ENCODE measurements at places on chromosomes 7 and 10.

DNA sequence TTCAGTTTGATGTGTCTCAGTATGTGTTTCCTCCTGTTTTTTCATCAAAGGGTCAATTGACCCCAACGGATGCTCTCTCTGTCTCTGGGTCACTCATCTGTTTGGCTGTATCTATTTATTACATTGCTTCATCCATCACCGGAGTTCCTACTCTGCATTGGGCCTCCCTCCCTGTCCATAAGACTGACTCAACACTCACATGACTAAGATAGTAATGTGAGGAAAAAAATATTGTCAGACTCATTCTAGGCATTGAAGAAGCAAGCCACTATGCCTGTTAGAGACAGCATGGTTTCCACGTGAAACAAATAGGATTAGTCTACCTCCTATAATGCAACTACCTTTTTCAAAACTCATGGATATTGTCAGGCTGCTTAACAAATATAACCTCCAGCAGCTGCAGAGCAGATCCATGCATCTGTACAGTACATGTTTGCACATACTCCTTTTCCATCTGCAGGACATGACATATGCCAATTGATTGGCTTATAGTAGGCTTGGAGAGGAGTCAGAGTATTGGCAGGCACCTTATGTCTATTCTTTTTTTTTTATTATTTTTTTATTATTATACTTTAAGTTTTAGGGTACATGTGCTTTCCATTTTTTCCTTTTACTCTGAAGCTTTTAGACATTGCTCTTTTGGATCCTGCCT, 275.2 kb downstream of the LRRTM3 start:
- no peaks in the 10 kb centered on the region for H3K36me3 ChIP-seq
- no peak for DNase-seq
- H3K4me1 ChIP-seq, result no peaks in the 10 kb centered on the region

- peaks cover 81% of the 10 kb centered on the region for H3K36me3 ChIP-seq
- H3K4me1 ChIP-seq, result peaks cover 11% of the 10 kb centered on the region
- no peak overlapping the region for H3K4me3 ChIP-seq
- H3K27me3 ChIP-seq, result no peaks in the 10 kb centered on the region
- no peak for DNase-seq
Observed at GRCh38 chr7:141742229-141742628, 4.1 kb downstream of the SSBP1 start.

DNA sequence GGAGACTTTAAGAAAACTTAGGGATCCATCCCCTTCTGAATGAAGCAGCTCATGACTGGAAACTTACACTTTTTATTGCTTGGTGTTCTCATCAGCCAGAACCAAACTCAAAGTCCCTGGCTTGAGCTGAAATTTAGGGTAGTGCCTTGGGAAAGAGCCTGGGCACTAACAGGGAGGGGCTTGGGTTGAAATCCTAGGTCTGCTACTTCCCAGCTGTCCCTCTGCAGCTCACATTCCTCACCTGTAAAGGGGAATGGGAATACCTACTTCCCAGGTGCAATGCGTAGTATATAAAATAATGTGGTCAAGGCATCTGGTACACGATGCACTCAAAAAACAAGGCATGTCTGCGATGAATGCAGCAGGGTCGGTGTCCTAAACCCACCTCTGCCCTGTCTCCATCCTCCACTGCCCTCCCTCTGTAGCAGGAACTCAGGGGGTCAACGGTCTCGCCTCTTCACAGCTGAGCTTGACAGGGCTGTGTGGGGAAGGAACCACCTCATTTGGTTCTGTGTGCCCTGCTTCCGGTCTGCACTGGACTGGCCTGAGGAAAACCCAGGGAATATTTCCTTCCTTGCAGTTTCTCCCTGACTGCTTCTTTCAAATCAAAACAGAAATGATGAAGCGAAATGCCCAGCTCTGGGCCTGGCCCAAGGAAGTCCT, 80.0 kb downstream of the COBL start:
- H3K27ac ChIP-seq, result no peak overlapping the region
- H3K4me1 ChIP-seq, result peaks cover 18% of the 10 kb centered on the region
- no peak overlapping the region for H3K4me3 ChIP-seq
- no peaks in the 10 kb centered on the region for H3K27me3 ChIP-seq
- no peaks in the 10 kb centered on the region for H3K36me3 ChIP-seq
- no peak for DNase-seq

GRCh38 chr10:104928734-104929133, 287.6 kb downstream of the SORCS3 start:
- peaks cover under 1% of the 10 kb centered on the region for H3K27me3 ChIP-seq
- DNase-seq, result no peak

DNA sequence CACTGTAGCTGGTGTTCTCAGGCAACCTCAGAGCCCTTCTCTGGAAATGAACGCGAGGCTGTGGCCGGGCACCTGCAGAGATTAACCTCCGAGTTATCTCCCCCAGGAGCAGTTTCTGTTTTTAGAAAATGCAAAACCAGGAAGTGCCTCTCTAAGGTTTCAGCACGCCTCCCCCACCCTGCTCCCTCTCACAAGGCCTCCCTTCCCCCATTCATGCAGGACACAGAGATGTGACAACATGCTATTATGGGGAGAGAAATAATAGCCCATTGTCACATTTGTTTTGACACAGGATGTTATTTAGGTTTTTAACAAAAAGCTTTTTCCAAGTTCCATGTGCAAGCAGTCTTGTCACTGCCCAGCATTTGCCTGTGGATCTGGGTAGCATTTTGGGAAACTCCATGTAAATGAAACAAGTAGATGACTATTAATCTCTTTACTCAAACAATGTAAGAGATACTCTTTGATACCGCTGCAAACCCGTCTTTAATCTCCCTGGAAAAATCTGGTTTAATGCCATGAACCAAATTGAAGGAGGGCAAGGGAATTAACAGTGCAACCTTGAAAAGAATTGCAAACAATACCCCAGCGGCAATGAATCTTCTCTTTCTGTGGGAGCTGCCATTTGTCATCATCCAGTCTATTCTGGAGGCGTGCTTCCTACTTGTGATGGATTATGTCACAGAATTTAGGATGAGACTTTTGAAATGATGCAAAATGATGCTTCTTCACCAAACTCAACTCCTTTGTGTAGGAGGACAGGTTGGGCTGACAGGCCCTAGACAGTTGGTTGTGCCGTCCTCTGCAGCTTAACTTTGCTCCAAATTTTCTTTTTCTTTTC, 86.5 kb upstream of the NMT2 start:
- H3K27me3 ChIP-seq, result no peaks in the 10 kb centered on the region
- H3K36me3 ChIP-seq, result no peaks in the 10 kb centered on the region
- no peak overlapping the region for H3K4me3 ChIP-seq
- H3K4me1 ChIP-seq, result no peaks in the 10 kb centered on the region
- no peak for DNase-seq

DNA sequence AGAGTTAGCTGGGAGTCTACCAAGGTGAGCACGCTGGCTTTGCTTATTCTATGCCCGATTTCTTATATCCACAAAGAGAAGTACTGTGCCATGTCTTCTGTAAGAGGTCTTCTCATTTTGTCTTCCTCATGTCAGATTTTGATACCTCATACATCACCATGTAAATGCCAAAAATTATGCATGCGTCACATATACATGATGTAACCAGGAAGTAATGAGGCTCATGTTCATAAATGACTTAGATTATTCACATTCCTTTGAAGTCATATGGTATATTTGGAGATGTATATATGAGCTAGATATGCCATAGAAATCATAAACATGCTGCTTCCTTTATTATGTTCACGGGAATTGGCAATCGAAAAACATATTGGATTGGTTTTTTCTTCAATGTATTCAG, 97.7 kb upstream of the CELF2 start:
- H3K27ac ChIP-seq, result no peak overlapping the region
- peaks cover 15% of the 10 kb centered on the region for H3K4me1 ChIP-seq
- no peak for DNase-seq
- no peaks in the 10 kb centered on the region for H3K27me3 ChIP-seq

DNA sequence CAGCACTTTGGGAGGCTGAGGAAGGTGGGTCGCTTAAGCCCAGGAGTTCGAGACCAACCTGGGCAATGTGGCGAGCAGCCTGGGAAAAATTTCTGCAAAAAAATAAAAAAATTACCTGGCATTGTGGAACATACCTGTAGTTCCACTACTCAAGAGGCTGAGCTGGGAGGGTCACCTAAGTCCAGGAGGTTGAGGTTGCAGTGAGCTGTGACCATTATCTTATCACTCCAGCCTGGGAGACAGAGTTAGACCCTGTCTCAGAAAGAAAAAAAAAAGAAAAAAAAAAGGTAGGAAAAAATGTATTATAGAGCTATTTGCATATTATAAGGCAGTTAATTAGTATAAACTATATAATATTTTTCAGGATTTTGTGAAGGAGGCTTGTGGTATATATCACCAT, 11.0 kb upstream of the TSPAN13 start:
- peaks cover 59% of the 10 kb centered on the region for H3K4me1 ChIP-seq
- peak overlapping the region; percentile 75 for H3K27ac ChIP-seq
- H3K36me3 ChIP-seq, result no peaks in the 10 kb centered on the region
- no peaks in the 10 kb centered on the region for H3K27me3 ChIP-seq
- H3K4me3 ChIP-seq, result no peak overlapping the region
- no peak for DNase-seq

GRCh38 chr10:68665841-68666240, 55.2 kb upstream of the CCAR1 start:
- DNase-seq, result no peak
- H3K4me1 ChIP-seq, result no peaks in the 10 kb centered on the region
- H3K27ac ChIP-seq, result no peak overlapping the region
- no peaks in the 10 kb centered on the region for H3K27me3 ChIP-seq
- H3K36me3 ChIP-seq, result peaks cover 34% of the 10 kb centered on the region
- no peak overlapping the region for H3K4me3 ChIP-seq
